Stomach (tissue), 19 donors: ENCODE measurements at places on chromosomes 16 and 17. TPM values are rescaled to one million over a fixed set of nuclear protein-coding genes. Genes with fewer than 3 reads are reported as not detected.

The HOXB3 gene
- 77.6 TPM for total RNA-seq

The HS3ST2 gene
- total RNA-seq: 0.58 TPM

The NACA2 gene
- not detected for total RNA-seq

The SLFN11 gene
- 0.89 TPM for total RNA-seq

GRCh38 chr16:47716571-47716970 is 255.4 kb downstream of the PHKB start:
- no peaks in the 10 kb centered on the region for H3K27me3 ChIP-seq
- H3K36me3 ChIP-seq: no peaks in the 10 kb centered on the region
- peaks cover 5% of the 10 kb centered on the region for H3K4me1 ChIP-seq
- no peak for DNase-seq

GRCh38 chr17:65987988-65988387 is 203.9 kb downstream of the CEP112 start:
- no peak overlapping the region for H3K27ac ChIP-seq
- no peak overlapping the region for H3K4me3 ChIP-seq
- no peaks in the 10 kb centered on the region for H3K36me3 ChIP-seq
- no peak for DNase-seq
- H3K4me1 ChIP-seq: no peaks in the 10 kb centered on the region
- H3K27me3 ChIP-seq: no peaks in the 10 kb centered on the region

DNA sequence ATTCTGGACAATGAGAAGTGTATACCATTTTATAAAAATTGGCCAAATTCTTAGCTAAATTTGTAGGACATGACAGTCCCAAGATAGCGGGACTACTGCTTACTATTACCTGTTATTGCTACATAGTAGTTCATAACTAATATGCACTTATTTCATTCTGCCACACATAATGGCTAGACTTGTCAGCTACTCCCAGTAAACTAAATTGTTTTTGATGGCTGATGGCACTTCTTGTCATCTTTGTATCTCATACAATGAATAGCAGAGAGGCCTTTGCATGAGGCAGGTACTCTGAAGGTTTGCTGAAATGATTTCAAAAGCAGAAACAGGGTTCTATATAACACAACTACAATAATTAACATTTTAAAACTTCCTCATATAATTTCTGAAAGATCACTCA is 44.0 kb downstream of the ITFG1 start:
- H3K36me3 ChIP-seq: no peaks in the 10 kb centered on the region
- H3K27me3 ChIP-seq: no peaks in the 10 kb centered on the region
- no peak overlapping the region for H3K4me3 ChIP-seq
- no peak for DNase-seq
- H3K27ac ChIP-seq: no peak overlapping the region

- no peaks in the 10 kb centered on the region for H3K4me1 ChIP-seq
- H3K27me3 ChIP-seq: no peaks in the 10 kb centered on the region
- no peak overlapping the region for H3K4me3 ChIP-seq
- DNase-seq: no peak
- no peaks in the 10 kb centered on the region for H3K36me3 ChIP-seq
- H3K27ac ChIP-seq: no peak overlapping the region
These were observed 479.5 kb downstream of the TMEM114 start for GRCh38 chr16:8110572-8111514.

GRCh38 chr16:10607157-10607556 is 26.8 kb upstream of the EMP2 start:
- no peaks in the 10 kb centered on the region for H3K36me3 ChIP-seq
- no peak overlapping the region for H3K4me3 ChIP-seq
- no peak for DNase-seq
- H3K27ac ChIP-seq: no peak overlapping the region
- H3K27me3 ChIP-seq: no peaks in the 10 kb centered on the region

DNA sequence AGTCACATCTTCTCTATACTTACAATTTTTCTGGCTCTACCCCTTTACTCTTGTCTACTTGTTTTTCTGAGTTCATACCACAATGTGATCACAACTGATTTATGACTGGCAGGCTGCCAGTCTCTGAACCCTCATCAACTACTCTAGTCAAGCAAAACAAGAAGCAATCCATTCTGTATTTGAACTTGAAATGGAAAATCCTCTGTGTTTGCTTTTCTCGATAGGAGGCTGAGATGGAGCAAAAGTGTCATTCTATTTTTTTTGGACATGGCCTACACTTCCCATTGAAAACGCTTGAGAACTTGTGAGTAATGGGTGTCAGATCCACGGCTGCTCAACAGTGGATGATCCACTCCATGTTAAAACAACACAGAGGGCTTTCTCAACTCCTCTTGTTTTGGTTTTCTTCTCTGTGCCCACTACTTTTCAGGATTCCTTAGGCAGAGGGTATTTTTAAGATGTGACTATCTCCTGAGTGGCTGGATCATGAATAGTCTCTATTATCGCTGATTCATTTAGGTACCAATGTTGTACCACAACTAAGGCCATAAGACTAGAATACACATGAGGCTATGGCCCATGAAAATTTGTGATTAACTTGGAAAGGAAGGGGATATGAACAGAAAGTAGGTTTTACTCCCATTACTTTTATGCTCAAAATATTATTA is 11.7 kb downstream of the TMEM100 start:
- DNase-seq: no peak
- H3K4me3 ChIP-seq: no peak overlapping the region
- peaks cover 23% of the 10 kb centered on the region for H3K4me1 ChIP-seq
- no peaks in the 10 kb centered on the region for H3K27me3 ChIP-seq

DNA sequence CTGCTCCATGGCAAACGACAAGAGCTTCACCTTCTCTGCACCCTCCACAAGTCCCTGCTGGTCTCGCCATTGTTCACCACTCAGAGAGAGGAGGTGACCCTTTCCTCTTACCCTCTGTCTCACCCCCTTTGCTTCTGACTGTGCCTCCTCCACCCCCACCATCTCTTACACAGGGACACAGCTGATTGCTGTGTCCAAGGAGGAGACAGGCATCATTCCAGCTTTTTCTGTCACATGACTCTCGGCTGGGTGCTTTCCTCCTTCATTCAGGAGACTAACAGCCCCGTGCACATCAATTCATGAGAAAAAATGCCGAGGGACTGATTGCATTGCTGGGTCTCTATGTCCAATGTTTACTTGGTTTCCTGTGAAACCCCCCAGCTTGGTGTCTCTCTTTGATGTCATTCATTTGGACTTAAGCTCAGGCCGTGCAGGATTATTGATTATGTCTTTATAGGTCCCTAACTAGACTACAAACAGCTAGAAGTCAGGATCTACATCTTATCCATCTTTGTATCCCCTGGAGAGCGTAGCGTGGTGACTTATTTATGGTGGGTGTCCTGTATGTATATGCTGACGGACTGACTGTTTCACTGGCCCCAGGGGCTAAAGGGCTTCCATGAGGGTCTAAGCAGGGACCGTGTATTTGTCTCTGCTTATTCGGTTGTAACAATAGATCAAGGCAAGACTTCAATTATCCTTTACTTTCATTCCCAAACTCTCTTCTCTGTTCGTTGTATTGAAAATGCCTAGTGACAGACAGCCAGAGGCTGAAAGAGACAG is 82.2 kb upstream of the CDH13 start:
- H3K36me3 ChIP-seq: no peaks in the 10 kb centered on the region
- H3K4me3 ChIP-seq: no peak overlapping the region
- no peaks in the 10 kb centered on the region for H3K4me1 ChIP-seq
- H3K27ac ChIP-seq: no peak overlapping the region

GRCh38 chr17:13099926-13100325 is 82.1 kb upstream of the ELAC2 start:
- H3K36me3 ChIP-seq: no peaks in the 10 kb centered on the region
- DNase-seq: no peak
- no peaks in the 10 kb centered on the region for H3K27me3 ChIP-seq
- no peak overlapping the region for H3K4me3 ChIP-seq

DNA sequence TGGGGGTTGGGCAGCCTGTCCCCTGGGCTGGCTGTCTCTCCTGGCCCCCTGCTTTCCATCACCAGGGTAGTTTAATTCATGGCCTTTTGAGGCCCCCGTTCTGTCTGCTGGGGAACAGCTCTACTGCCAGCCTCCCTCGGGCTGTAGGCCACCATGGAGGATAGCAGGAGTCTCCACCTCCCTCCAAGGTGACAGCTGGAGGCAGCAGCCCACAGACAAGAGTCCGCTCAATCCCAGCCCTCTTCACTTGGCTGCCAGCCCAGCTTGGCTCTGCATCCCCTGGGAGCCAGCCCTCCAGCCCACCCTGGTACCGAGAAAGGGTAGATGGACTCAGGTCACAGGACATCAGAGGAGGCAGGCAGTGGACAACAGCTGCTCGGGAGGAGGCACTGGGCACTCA is 194.6 kb upstream of the SDK2 start:
- no peak overlapping the region for H3K27ac ChIP-seq
- no peak overlapping the region for H3K4me3 ChIP-seq
- H3K36me3 ChIP-seq: no peaks in the 10 kb centered on the region

GRCh38 chr17:73746314-73747073 is 102.2 kb upstream of the SDK2 start:
- H3K36me3 ChIP-seq: no peaks in the 10 kb centered on the region
- peaks cover 7% of the 10 kb centered on the region for H3K27me3 ChIP-seq
- peaks cover 10% of the 10 kb centered on the region for H3K4me1 ChIP-seq
- no peak overlapping the region for H3K27ac ChIP-seq

DNA sequence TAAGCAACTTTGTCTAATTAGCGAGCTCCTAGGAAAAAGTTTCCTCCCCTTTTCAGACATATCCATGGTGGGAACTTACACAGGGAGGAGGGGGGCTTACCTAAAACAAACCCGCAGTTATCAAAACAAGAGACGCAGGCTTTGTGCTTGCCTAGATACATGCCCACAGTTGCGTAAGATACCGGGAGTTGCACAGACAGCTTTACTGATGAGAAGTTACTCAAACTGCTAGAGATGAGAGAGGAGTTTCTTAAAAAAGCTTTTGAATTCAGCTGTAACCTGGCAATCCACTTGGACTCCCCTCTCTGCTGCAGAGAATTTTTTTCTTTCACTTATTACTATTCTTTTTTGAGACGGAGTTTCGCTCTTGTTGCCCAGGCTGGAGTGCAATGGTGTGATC is 6.8 kb upstream of the ZP2 start:
- DNase-seq: no peak
- H3K27ac ChIP-seq: no peak overlapping the region
- peaks cover 31% of the 10 kb centered on the region for H3K27me3 ChIP-seq

DNA sequence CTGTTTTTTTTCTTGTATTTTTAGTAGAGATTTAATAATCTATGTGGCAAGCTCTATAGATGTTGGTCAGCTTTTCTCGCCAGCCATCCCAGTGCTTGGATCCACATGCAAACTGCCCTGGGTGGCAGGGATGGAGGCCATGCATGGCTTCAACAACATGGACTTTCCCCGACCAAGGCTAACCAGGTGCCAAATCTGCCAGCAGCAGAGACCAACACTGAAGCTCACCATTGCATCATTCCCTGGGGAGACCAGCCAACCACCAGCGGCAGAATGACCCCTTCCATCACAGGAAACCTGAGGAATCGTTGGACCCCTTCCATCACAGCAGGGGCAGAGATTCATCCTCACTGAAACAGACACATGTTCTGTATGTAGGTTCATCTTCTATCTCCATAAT is 27.7 kb upstream of the ERCC4 start:
- no peak overlapping the region for H3K4me3 ChIP-seq
- H3K27ac ChIP-seq: no peak overlapping the region
- H3K36me3 ChIP-seq: no peaks in the 10 kb centered on the region
- H3K4me1 ChIP-seq: peaks cover 5% of the 10 kb centered on the region

GRCh38 chr17:77042476-77043231 is 98.1 kb upstream of the SEC14L1 start:
- H3K27me3 ChIP-seq: no peaks in the 10 kb centered on the region
- DNase-seq: no peak
- no peaks in the 10 kb centered on the region for H3K36me3 ChIP-seq
- no peak overlapping the region for H3K4me3 ChIP-seq

GRCh38 chr16:2223942-2224486 is 623 bp downstream of the E4F1 start:
- H3K36me3 ChIP-seq: peaks cover 27% of the 10 kb centered on the region
- no peaks in the 10 kb centered on the region for H3K27me3 ChIP-seq
- H3K4me3 ChIP-seq: peak overlapping the region; percentile 80
- peak; percentile 76 for DNase-seq
- H3K27ac ChIP-seq: peak overlapping the region; percentile 90
- H3K4me1 ChIP-seq: peaks cover 26% of the 10 kb centered on the region

DNA sequence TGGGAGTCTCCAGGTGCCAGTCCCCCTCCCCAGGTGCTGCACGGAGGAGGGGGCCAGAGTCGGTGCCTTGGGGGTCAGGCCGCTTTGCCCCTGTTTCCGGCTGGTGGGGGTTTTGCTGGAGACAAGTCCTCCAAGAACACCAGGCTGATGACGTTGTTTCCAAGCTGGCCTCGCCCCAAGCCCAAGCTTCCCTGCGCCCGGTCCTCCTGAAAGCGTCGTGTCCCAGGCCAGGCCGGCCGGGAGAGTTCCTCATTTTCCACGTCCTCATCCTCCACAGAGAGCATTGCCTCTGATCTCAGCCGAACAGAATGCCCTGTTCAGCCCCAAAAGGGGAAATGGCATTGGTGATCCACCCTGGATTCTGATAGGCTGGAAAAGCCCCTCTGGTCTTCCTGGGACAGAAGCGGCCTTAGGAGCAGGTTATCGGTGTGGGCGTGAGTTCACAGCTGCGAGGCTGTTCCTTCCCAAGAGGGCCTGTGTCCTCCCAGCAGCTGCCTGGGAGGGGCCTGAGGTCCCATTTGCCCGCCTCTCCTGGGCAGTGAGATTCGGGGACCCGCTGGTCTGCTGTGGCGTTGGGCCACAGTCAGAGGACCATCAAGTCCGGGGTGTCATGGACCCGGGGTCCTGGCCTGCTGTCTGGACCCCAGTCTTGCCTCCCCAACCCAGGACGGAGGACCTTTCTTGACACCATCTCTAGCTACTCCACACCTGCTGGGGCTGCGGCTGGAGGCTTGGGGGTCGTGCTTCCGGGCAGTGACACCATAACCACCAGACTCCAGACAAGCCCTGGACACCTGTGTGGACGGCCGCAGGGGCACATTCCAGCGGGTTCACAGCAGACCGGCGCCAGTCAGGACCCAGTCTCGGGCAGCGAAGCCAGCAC is 7.1 kb downstream of the SOX8 start:
- H3K27me3 ChIP-seq: no peaks in the 10 kb centered on the region
- H3K27ac ChIP-seq: no peak overlapping the region
- no peak for DNase-seq
- no peaks in the 10 kb centered on the region for H3K4me1 ChIP-seq
- H3K36me3 ChIP-seq: no peaks in the 10 kb centered on the region
- no peak overlapping the region for H3K4me3 ChIP-seq

DNA sequence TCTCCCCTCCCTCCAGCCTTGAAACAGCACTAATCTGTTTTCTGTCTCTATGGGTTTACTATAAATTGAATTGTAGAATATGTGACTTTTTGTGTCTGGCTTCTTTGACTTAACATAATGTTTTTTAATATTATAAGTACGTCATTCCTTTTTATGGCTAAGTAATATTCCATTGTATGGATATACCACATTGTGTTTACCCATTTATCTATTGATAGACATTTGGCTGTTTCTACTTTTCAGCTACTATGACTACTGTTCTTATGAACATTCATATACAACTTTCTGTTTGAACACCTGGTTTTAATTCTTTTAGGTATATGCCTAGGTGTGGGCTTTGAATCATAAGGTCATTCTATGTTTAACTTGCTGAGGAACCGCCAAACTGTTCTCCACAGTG is 961.9 kb downstream of the CDH8 start:
- no peaks in the 10 kb centered on the region for H3K27me3 ChIP-seq
- no peaks in the 10 kb centered on the region for H3K36me3 ChIP-seq
- H3K27ac ChIP-seq: no peak overlapping the region
- DNase-seq: no peak

- H3K27ac ChIP-seq: no peak overlapping the region
- no peak for DNase-seq
- H3K27me3 ChIP-seq: peaks cover 4% of the 10 kb centered on the region
These were observed 14.5 kb upstream of the ADORA2B start for GRCh38 chr17:15930426-15930825.
